ENCODE measurements at places on chromosomes 1 and 21. TPM values are rescaled to one million over a fixed set of nuclear protein-coding genes. Genes with fewer than 3 reads are reported as not detected.

- no peak within 1 kb of the TSS for H3K4me3 ChIP-seq
- H3K27me3 ChIP-seq: no peaks in the 10 kb centered on the region
- H3K36me3 ChIP-seq: no peaks in the 10 kb centered on the region
Measured at GRCh38 chr1:206002871-206003801, at the start of gene RAB7B. TSS of gene RAB7B (minus strand) at chr1:206003395. CDS start at chr1:205994135, 9,260 bp downstream.

GOLT1A gene
- not detected for polyA plus RNA-seq

DNA sequence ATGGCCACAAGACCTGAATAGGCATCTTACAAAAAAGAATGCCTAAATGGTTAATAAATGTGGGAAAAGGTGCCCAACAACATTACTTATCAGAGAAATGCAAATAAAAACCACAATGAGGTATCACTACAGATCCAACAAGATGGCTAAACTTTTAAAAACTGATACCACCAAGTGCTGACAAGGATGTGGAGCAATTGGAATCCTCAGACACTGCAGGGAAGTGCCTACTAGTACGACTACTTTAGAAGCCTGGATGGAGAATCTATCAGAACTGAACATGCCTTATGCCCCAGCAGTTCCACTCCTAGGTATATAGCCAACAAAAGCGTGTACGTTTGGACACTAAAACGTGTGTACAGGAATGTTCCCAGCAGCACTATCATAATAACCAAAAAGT, 19.9 kb downstream of the TNFRSF8 start:
- peaks cover 46% of the 10 kb centered on the region for H3K4me1 ChIP-seq
- no peaks in the 10 kb centered on the region for H3K27me3 ChIP-seq
- peaks cover 10% of the 10 kb centered on the region for H3K36me3 ChIP-seq

AIRE gene
- polyA plus RNA-seq: not detected

- no peak for DNase-seq
- peaks cover 3% of the 10 kb centered on the region for H3K27me3 ChIP-seq
- H3K27ac ChIP-seq: no peak overlapping the region
Measured at GRCh38 chr1:85109475-85109874, 61.2 kb upstream of the MCOLN3 start.

DNA sequence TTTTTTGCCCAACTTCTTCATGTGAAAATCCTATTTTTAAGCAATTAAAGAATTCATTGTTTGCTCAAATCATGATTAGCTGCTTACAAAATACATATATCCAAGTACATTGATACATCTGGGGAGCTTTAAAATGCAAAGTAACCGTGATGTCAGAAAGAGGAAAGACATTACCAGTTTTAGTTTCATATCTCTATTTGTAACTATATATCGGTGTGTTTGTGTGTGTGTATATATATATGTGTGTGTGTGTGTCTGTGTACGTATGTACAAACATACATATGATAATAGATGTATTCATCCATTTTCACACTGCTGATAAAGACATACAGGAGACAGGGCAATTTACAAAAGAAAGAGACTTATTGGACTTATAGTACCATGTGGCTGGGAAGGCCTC, 310.1 kb downstream of the DPYD start:
- no peak overlapping the region for H3K27ac ChIP-seq
- no peak overlapping the region for H3K4me3 ChIP-seq
- H3K27me3 ChIP-seq: no peaks in the 10 kb centered on the region
- no peak for DNase-seq

IGSF9 gene
- not detected for polyA plus RNA-seq

DNA sequence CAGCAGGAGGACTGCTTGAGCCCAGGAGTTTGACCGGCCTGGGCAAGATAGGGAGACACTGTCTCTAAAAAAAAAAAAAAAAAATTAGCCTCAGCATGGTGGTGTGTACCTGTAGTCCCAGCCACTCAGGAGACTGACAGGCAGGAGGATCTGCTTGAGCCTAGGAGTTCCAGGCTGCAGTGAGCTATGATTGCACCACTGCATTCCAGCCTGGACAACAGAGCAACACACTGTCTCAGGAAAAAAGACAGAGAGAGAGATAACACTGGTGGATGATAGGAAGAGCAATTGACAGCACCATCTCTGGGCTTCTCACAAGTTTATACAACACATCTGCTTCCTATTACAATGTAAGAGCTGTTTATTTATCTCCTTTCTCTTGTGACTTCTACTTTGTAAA, 2.4 kb upstream of the RNU11 start:
- peaks cover 23% of the 10 kb centered on the region for H3K27me3 ChIP-seq
- peak overlapping the region; percentile 46 for H3K27ac ChIP-seq
- DNase-seq: no peak
- H3K4me1 ChIP-seq: peaks cover 56% of the 10 kb centered on the region
- peak overlapping the region; percentile 53 for H3K4me3 ChIP-seq

GRCh38 chr21:37257967-37258877, 8.9 kb downstream of the VPS26C start:
- peaks cover 1% of the 10 kb centered on the region for H3K27me3 ChIP-seq
- peak overlapping the region; percentile 97 for H3K27ac ChIP-seq
- H3K4me3 ChIP-seq: peak overlapping the region; percentile 92
- peaks cover 67% of the 10 kb centered on the region for H3K4me1 ChIP-seq

CENPF gene
- not detected for polyA plus RNA-seq

- peaks cover 100% of the 10 kb centered on the region for H3K4me1 ChIP-seq
- peak overlapping the region; percentile 68 for H3K4me3 ChIP-seq
- DNase-seq: no peak
- peaks cover 32% of the 10 kb centered on the region for H3K36me3 ChIP-seq
- no peaks in the 10 kb centered on the region for H3K27me3 ChIP-seq
Measured at GRCh38 chr21:35034203-35034926, 14.7 kb downstream of the RUNX1 start.

DNA sequence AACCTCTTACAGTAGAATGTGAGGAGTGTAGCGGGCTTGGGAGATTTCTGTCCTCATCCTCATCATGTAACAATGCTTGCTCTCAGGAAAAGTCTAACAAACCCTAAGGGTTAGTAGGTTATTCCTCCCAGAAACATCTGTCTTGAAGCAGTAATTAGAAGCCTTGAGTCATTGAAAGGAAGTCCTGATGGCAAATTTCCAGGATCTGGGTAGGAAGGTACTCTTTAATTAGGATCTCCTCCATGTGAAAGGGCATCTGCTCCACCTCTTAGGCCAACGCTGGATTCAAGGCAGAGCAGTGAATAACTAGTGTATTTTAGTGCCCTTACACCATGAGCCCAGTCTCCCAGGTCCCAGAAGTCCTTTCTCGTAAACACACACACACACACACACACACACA, 106.6 kb upstream of the BARHL2 start:
- no peaks in the 10 kb centered on the region for H3K4me1 ChIP-seq
- H3K36me3 ChIP-seq: no peaks in the 10 kb centered on the region
- H3K27ac ChIP-seq: no peak overlapping the region
- DNase-seq: no peak

Data from immature natural killer cell (primary cell).